ENCODE measurements at places on chromosomes 3 and 15. TPM values are rescaled to one million over a fixed set of nuclear protein-coding genes. Genes with fewer than 3 reads are reported as not detected.

- no peaks in the 10 kb centered on the region for H3K27me3 ChIP-seq
- DNase-seq: no peak
- peaks cover 6% of the 10 kb centered on the region for H3K4me1 ChIP-seq
- H3K4me3 ChIP-seq: peak overlapping the region; percentile 41
These were observed 388.0 kb downstream of the ZBTB20 start for GRCh38 chr3:114758831-114759699.

DNA sequence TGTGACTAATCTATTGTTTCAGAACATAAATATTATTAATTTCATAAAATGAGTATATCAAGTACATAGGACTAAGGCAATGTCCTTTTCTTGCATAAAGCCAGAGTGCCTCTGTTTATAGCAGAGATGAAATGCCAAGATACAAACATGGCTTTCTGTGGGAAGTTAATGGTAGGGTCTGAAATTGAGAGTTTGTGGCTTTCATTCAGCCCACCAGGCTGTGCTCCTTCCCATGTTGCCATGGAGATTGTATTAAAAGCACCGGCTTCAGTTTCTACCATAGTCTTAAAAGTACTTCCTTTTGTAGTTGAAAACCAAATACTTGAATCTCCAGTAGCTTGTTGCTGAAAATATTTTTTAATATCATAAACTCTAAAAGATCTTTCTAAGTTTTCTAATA lies 114.0 kb downstream of the LRRC28 start:
- H3K4me1 ChIP-seq: no peaks in the 10 kb centered on the region
- peaks cover 8% of the 10 kb centered on the region for H3K36me3 ChIP-seq
- H3K27me3 ChIP-seq: no peaks in the 10 kb centered on the region
- no peak for DNase-seq
- no peak overlapping the region for H3K27ac ChIP-seq

DNA sequence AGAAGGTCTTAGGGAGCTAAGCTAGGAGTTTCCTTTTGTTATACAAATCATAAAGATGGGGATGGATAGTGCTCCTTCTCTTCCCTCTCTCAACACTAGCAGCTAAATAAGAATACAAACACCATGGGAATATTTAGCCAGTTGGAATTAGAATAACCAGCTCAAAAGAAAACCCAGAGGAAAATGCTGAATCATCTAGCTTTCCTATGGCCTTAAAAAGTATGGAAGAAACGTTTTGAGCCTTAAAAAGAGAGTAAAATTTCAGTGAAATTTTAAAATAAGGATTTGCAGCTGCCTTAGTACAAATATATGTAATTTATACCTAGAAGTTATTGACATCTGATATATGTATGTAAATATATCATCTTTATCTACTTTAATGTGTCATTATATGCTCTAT lies 245.8 kb downstream of the STXBP5L start:
- no peaks in the 10 kb centered on the region for H3K36me3 ChIP-seq
- no peak for DNase-seq
- H3K4me1 ChIP-seq: no peaks in the 10 kb centered on the region
- no peak overlapping the region for H3K4me3 ChIP-seq
- H3K27ac ChIP-seq: no peak overlapping the region

GRCh38 chr3:111143-112069 lies 85.2 kb upstream of the CHL1 start:
- no peaks in the 10 kb centered on the region for H3K4me1 ChIP-seq
- no peak overlapping the region for H3K27ac ChIP-seq
- H3K27me3 ChIP-seq: no peaks in the 10 kb centered on the region

GRCh38 chr3:8282541-8283165 lies 219.0 kb upstream of the LMCD1 start:
- H3K27ac ChIP-seq: no peak overlapping the region
- DNase-seq: no peak
- H3K27me3 ChIP-seq: no peaks in the 10 kb centered on the region
- no peaks in the 10 kb centered on the region for H3K36me3 ChIP-seq
- peaks cover 3% of the 10 kb centered on the region for H3K4me1 ChIP-seq

DNA sequence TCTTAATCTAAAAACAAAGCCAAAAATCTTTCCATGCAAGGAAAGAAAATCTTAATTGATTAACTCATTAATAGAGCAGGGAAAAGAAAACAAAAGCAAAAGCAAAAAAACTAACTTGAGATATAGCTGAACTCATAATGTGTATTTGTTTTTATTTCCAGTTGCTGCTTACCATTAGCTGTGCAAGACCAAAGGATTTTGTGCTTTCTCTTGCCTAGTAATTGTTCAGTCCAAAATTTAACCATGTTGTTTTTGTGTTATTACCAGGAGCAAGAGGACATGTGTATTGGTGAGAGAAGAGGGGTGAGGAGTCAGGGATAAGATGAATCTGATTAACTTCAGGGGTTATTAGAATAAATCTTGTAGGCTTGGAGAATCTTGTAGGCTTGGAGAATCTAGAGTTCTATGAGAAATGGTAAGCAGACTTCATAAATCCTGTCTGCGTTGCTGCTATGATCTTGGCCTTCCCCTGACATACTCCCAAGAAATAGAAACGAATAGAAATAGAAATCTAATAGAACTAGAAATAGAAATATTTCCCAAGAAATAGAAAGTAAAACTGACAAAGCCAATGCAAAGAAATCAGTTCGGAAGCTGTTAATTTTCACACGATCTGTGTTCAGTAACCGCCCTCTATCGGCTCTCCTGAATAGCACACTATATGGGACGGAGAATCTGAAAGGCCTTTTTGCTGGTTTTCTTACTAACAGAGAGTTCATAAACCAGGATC lies 72.6 kb upstream of the TNFSF10 start:
- H3K4me3 ChIP-seq: peak overlapping the region; percentile 37
- H3K4me1 ChIP-seq: peaks cover 30% of the 10 kb centered on the region
- DNase-seq: no peak
- H3K27ac ChIP-seq: peak overlapping the region; percentile 51

Gene AADAC
- total RNA-seq: 5.6 TPM

Gene C3orf20
- not detected for total RNA-seq

Gene NPAP1
- total RNA-seq: 0.12 TPM

- H3K4me1 ChIP-seq: no peaks in the 10 kb centered on the region
- no peaks in the 10 kb centered on the region for H3K27me3 ChIP-seq
- no peak for DNase-seq
- no peak overlapping the region for H3K27ac ChIP-seq
- H3K4me3 ChIP-seq: no peak overlapping the region
These were observed 148.8 kb upstream of the TRIM42 start for GRCh38 chr3:140529096-140529495.

DNA sequence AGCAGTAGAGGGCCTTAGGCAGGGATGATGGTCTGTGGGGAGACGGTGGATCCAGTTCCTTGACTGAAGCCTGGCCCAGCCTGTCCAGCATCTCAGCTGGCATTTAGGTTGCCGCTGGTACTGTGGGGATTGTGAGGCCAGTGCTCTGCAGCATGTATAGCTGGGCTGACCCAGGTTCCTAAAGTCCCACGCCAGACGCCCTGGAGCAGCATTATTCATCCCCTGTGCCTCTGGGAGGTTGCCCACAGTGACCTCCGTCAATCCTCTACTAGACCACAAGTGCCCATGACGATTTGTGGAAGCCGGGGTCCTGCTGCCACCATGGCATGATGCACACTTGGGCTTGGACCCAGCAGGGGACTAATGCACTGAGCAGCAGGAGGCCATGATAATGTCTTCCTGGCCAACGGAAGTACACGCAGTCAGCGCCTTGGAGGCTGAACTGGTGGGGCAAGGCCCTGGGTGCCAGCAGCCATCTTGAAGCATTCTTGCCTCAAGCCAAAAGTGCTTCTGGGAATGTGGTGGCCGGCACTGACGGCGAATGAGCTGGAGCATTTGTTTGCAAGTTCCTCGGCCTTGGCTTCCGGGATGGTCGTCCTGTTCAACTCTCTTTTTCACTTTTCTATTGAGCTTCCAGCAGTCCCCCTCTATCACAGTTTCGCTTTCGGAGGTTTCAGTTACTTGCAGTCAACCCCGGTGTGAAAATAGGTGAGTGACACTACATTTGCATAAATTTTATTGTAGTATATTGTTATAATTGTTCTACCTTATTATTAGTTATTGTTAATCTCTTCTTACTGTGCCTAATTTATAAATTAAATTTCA lies 949.4 kb downstream of the ROBO1 start:
- no peak overlapping the region for H3K27ac ChIP-seq
- DNase-seq: no peak
- H3K4me1 ChIP-seq: no peaks in the 10 kb centered on the region
- H3K4me3 ChIP-seq: no peak overlapping the region
- no peaks in the 10 kb centered on the region for H3K27me3 ChIP-seq
- H3K36me3 ChIP-seq: no peaks in the 10 kb centered on the region

- no peak for DNase-seq
- H3K4me1 ChIP-seq: peaks cover 7% of the 10 kb centered on the region
- no peak overlapping the region for H3K27ac ChIP-seq
- no peak overlapping the region for H3K4me3 ChIP-seq
These were observed 760.1 kb upstream of the CFAP20DC start for GRCh38 chr3:59809710-59810444.

Measured in lower lobe of right lung (tissue), 2 donors.